Stimulated activated CD4-positive, alpha-beta T cell treated with anti-CD3 and anti-CD28 coated beads, Interleukin-1b, Interleukin-23, amount 100 ng/mL, for 4 hours (primary cell): ENCODE measurements at places on chromosomes 1 and 21.

- DNase-seq, result no peak
Measured at GRCh38 chr1:53986458-53986857, 31.5 kb downstream of the LDLRAD1 start.

DNA sequence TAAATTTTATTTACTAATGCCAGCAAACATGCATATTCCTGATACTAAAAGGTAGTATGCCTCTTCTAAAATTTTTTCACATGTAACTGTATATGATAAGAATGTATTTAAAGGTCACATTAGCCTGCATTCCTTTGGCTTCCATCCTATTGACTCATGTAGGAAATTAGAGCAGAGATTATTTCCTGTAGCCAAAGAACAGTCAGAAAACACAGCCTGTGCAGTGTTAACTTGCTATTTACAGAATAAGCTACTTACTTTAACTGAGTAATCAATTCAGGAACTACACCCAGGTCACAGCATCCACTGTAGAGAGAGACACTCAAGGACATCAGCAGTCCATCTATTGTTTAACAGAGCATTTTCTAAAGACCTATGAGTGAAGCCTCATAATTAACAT is 154.5 kb upstream of the ADGRL4 start:
- DNase-seq, result no peak

- no peak for DNase-seq
Measured at GRCh38 chr1:198829944-198830343, 191.1 kb downstream of the PTPRC start.

DNA sequence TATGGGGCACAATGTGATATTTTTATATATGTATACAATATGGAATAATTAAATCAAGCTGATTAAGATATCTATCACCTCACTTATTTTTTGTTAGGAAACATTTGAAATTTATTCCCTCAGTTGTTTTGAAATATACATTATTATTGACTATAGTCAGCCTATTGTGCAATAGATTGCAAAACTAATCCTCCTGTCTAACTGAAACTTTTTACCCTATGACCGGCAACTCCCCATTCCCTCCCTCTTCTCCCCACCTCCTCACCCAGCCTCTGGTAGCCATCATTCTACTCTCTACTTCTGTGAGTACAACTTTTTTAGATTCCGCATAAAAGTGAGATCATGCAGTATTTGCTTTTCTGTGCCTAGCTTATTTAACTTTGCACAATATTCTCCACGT is 117.7 kb upstream of the SGIP1 start:
- no peak for DNase-seq

GRCh38 chr1:173447224-173447623 is 29.9 kb upstream of the PRDX6 start:
- no peak for DNase-seq

DNA sequence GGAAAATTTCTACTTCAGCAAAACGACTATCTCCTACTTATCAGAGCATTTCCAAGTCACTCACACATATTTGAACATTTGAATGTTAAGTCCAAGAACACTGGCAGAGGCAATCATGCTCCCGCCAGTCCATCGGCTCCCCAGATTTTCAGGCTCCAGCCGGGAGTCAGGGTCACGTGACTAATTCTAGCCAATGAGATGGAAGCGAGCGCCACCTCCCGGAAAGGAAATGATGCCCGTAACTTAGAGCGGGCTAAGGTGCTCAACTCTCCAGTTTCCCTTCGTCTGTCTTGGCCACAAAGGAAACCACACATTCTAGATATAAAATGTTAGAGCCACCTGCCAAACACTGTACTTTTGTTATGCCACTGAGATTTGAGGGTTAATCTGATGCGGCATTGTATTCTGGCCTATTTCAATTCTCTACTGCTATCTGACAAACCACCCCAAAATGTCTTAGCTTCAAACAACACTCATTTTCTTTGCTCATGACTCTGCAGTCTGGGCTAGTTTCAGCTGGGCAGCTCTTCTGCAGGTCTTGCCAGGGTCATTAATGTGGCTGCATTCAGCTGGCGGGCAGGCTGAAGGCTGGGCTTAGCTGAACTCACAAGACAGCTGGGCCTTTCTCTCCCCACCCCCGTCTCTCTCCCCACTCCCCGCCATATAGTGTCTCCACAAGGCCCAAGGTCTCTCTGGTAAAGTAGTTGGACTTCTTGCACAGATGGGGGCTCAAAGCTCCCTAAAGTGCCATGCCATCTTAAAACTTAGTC is 16.5 kb upstream of the LHX4 start:
- no peak for DNase-seq

- no peak for DNase-seq
Measured at GRCh38 chr1:228174482-228175315, 9.1 kb downstream of the IBA57 start.

GRCh38 chr1:206821493-206821892 is 43.9 kb upstream of the IL20 start:
- DNase-seq, result no peak

GRCh38 chr21:24278711-24279110 is 1328.6 kb downstream of the MRPL39 start:
- no peak for DNase-seq

DNA sequence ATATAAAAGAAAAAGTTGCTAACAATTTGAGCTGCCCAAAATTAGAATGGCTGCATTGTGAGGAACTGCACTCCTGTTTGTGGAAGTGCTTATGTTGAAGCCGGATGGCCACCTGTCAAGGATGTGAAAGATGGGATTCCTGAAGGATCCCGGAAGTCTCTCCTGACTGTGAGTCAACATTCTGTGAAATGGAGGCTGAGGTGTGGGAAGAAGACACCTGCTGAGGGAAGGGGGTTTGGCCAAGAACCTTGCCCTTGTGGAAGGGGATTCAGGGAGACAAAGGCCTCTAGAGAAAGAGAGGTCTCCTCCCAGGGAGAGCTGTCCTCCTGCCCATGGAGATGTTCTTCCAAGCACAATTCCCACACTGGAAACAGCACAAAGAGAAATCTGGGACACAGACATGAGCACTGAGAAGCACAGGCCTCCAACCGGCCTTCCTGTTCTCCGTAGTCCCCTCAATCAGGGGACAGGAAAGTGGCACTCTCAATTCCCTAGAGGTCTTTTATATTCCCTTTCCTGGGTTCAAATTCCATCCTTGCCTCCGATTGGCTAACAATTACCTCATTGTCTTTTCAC is 70.5 kb downstream of the CD2 start:
- DNase-seq, result no peak

- DNase-seq, result no peak
Measured at GRCh38 chr1:171431994-171432393, 53.3 kb upstream of the PRRC2C start.
